ENCODE measurements at places on chromosomes 13 and 19.
A peak's percentile ranks its signal among the peaks of the same experiment; 100 is the strongest.

GRCh38 chr13:111493468-111493867 is 173.0 kb downstream of the TEX29 start:
- DNase-seq = no peak

- no peak for DNase-seq
These were observed 2.5 kb upstream of the PLEKHF1 start for GRCh38 chr19:29662604-29663404.

GRCh38 chr19:1776606-1777147 is 23.4 kb downstream of the ONECUT3 start:
- DNase-seq = no peak

DNA sequence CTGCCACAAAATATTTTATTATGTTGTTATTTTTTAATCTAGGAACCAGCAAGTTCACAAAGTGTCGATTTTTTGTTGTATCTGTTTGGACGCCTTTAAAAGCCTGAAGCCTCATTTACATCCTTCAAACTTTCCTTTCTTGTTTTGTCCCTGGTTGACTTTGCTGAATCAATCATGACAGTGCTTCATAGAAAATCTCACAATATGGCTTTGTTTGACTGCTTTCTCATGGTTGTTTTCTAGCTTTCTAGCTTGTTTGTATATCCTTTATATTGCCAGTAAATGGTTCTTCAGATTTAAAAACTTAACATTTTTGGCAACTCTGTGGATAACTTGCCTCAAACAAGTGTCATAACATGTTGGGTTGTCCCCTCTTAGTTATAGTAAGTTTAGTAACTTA is 84.1 kb upstream of the ATXN8OS start:
- DNase-seq = no peak

- DNase-seq = peak; percentile 44
These were observed 12.0 kb downstream of the HMGB1 start for GRCh38 chr13:30453727-30454126.

- DNase-seq = peak; percentile 85
These were observed 1210.1 kb downstream of the DIAPH3 start for GRCh38 chr13:58953638-58954037.

DNA sequence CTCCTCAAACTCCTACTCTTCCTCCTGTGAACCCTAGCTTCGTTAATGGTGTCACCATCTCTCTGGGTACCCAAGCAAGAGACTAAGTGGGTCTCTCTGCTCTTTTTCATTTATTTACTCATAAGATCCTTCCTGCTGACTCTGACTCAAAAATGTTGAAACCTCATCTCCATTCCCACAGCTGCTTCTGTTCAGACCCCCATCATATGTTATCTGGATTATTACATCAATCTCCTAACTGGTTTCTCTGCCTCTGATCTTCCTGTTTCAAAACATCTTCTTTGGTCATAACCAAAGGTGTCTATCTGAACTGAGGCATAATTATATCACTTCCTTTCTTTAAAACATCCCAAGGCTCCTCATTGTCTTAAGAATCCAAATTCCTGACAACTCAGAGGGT is 2.0 kb upstream of the MEDAG start:
- DNase-seq = no peak

DNA sequence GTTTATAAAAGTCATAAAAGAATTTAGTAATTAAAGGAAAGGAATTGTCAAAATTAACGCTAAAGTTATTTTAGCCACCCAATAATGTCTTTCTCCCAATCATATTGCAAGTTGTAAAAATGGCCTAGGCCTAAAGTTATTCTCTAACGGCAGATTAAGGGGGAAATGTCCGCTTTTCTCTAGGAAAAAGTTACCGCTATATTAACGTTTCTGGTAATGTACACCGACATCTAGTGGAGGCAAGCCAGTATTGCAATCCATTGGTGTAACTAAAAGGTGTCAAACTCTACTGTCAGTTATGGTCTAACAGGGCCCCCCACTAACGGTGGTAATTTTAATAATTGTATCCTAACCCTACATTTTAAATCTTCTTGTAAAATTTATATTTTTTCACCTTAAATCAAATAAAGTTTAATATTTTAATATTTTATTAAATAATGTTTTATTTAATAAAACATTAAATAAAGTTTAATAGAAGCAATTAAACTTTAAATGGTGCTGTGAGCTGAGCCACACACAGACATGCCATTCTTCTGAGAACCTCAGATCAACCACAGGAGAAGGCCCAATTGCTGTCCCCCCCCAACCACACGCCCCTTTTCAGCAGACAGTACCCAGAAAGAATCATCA is 35.9 kb upstream of the ZSCAN5A start:
- peak; percentile 51 for DNase-seq

GRCh38 chr19:14347999-14348889 is 33.0 kb upstream of the ADGRE5 start:
- peak; percentile 66 for DNase-seq

DNA sequence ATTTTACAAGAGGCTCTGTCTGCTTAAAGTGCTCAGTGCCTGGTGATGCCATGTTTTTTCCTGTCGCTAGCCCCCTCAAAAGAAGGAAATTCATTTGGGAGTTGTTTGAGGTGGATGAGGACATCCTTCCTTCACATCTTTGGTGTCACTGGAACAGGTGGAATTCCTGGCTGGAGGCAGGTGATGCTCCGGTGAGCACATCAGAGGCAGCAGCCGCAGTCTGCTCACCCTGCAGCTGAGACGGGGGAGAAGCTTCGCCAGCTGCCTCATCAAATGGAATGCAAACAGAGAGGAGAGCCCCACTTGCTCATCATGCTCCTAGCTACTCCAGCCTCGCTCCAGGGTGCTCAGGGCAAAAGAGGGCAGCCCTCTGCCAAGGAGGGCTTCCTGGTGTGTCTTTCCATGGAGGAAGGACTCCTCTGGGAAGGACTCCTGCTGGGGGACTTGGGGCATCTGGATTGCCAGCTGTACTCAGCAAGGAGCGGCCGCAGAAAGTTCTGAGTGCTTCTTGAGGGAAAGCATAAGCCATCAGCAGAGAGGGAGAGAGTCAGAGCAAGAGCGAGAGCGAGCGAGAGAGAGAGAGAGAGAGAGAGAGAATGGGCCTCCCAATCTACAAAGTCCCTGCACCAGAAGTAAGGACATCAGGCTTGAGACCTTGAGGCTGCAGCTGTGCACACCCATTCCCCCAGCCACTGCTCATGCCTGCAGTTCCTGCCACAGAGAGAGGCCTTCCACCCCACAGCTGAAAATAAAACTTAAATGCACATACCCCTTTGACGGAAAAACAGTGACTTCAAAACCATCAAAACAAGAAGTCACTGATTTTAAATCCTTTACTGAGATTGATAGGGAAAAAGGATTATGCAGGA is 74.3 kb upstream of the UBL3 start:
- DNase-seq = no peak

DNA sequence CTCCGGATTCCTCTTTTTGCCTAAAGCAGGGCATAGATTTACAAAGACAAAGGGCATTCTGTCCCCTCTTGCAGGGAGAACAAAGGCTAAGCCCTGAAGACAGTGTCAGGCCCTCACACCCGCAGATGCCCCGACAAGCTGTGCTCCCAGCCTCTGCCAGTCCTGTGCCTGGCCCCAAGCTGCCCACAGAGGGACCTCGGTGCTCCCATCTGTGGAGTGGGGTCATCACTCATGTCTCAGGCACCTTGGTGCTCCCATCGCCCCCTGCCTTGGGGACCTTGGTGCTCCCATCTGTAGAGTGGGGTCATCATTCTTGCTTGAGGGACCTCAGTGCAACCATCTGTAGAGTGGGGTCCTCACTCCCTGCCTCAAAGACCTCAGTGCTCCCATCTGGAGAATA is 24.3 kb downstream of the C13orf46 start:
- DNase-seq = no peak

DNA sequence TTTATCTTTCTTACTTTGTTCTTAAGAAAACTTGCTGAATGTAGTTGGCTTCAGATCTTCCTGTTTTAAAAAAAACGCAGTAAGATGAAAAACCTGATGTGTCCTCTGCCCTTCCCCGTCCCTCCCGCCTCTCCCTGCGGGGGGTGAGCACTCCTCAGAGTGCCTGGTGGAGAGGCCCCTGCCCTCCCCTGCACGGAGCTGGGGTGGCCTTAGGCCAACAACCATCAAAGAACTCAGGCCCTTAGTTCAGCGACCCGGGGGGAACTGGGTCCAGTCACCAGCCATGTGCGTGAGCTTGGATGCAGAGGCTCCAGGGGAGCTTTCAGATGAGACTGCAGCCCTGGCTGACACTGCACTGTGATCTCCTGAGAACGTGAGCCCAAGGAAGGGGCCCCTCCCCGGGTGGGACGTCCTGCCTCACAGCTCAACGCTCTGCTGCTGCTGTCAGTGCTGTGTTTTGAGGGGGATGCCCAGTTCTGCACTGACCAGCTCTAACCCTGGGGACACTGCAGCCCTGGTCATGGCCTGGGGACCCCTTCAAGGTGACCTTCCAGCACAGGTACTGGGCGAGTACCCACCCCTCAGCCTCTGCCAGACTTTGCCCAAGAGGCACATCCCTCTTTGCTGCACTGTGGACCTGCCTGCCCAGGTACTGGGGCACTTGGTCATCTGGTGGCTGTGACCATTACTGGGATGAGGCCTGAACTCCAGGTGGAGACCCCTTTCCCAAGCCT is 42.7 kb downstream of the ANKRD10 start:
- DNase-seq = no peak

DNA sequence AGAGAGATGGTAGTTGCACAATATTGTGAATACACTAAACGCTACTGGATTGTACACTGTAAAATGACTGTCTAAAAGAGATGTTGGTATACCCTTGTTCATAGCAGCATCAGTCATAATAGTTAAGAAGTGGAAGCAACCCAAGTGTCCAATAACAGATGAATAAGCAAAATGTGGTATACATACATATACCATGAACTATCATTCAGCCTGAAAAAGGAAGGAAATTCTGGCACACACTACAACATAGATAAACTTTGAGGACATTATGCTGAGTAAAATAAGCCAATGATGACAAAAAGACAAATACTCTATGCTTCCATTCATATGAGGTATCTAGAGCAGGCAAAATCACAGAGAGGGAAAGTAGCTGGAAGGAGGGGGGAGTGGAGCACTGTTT is 16.0 kb downstream of the DZIP1 start:
- DNase-seq = no peak

DNA sequence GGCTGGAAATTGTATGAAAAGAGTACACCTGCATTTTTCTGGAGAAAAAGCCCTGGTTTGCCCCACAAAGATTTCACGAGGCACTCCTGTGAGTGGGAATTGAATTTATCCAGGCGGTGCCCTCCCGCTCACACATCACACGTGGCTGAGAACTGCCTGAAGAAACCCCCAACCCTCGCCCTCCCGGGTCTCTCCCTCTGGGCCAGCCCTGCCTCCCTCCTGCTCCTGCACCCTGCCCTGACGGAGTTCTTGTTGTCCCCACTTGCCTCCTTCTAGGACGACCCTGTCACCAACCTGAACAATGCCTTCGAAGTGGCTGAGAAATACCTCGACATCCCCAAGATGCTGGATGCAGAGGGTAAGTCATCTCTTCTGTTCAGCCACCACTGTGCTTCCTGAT is 35.2 kb downstream of the CAPN12 start:
- DNase-seq = no peak

DNA sequence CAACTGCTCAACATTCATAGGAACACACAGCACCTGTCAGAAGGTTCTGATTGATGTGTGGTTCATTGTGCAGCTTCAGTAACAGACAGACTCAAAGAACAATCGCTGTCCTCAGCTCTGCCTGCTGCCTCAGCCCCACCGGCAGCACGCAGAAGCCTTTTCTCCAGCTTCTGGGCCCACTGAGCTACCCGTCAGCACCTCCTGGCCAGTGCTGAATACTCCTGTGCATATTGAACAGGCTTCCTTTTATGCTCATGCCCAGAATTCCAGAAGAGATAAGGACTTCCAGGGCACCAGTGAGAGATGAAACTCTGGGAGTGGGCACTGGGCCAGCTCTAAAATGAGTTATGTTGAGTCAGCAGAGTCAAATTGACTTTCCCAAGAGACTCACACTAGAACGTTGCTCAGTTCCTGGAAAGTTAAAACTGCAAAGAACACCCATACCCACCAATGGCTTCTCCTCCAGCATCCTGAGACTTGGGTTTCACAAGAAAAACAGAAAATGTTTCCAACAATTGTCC is 119.3 kb downstream of the COL4A1 start:
- DNase-seq = no peak

- peak; percentile 98 for DNase-seq
These were observed at the start of gene ZNF567 for GRCh38 chr19:36687214-36688056. Gene ZNF567 (plus strand): TSS chr19:36687612. CDS start chr19:36694868, 7,256 bp downstream.

DNA sequence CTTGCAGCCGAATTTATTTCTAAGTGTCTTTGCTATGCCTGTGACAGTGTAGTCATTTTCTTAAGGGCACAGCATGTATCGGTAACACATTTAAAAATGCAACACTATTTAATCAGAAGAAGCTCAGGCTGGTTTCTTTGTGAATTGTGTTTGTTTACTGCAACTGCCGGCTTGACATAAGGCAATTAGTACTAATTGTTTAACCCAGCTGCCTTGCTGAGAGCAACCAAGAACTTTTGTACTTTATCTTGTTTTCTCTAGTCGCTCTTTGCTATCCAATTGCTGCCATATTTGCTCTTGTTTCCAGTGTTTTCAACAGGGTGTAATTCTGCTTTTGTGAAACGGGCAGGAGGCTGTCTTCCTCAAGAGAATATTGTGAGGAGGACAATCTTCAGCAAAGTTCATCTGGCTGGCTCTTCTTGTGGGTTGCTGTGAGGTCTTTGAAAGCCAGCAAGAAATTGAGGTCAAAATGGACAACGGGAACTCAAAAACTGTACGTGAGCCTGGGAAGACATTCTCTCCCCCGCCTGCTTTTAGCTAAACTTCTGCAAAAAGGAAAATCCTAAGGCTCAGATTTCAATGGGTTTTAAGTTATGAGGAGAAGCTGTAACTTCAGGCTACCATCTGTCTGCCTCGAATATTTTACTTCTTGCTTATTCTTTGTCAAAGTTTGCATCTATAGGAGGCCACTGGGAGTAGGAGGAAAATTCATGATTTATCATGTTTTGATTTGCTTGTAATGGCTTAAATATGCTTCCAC is 75.8 kb upstream of the TSHZ3 start:
- DNase-seq = no peak

DNA sequence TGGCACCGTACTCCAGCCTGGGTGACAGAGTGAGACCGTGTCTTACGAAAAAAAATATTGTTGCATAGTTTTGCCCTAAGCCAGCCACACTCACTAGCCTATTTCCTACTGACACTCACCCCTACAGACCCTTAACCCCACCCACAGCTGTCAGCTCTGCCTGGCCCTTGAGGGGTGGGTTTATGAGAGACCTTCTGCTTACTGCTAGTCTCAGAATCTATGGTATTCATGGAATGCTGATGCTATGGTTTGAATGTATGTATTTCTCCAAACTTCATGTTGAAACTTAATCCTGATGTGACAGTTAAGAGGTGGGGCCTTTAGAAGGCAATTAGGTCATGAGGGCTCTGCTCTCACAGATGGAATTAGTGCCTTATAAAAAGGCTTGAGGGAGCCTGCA is 79.2 kb upstream of the LRCH1 start:
- DNase-seq = no peak

Measured in GM12865 (cell line).